ENCODE measurements at places on chromosomes 13 and 19.

- no peak overlapping the region for H3K27ac ChIP-seq
- H3K27me3 ChIP-seq, result no peaks in the 10 kb centered on the region
- H3K4me1 ChIP-seq, result peaks cover 6% of the 10 kb centered on the region
- peaks cover 69% of the 10 kb centered on the region for H3K36me3 ChIP-seq
These were observed 23.5 kb upstream of the SIGLEC11 start for GRCh38 chr19:49984491-49984890.

DNA sequence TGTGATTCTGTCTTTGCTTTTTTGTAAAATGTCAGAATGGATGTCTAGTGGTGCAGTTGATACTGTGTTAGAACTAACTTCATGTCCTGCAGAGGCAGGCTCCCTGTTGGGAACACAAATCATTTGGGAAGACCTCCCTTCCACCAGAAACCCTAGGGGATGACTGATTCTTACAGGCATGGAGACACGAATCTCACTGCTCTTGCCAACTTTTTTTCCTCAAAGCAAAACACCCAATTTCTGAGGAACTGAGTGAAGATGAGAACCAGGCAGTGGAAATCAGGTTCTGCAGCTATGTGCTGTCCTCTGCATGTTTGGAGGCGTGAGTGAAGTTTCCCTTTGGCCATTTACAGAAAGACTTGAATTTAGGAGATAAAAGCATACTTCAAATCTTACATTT lies 87.5 kb upstream of the CSNK1A1L start:
- no peaks in the 10 kb centered on the region for H3K4me1 ChIP-seq
- H3K4me3 ChIP-seq, result no peak overlapping the region
- no peaks in the 10 kb centered on the region for H3K27me3 ChIP-seq
- H3K36me3 ChIP-seq, result no peaks in the 10 kb centered on the region
- DNase-seq, result no peak
- H3K27ac ChIP-seq, result no peak overlapping the region

GRCh38 chr19:19749908-19750841 lies 17.3 kb upstream of the ZNF14 start:
- peak overlapping the region; percentile 6 for H3K4me3 ChIP-seq
- H3K4me1 ChIP-seq, result peaks cover 2% of the 10 kb centered on the region
- DNase-seq, result no peak
- peaks cover 3% of the 10 kb centered on the region for H3K36me3 ChIP-seq
- no peak overlapping the region for H3K27ac ChIP-seq

- H3K36me3 ChIP-seq, result peaks cover 3% of the 10 kb centered on the region
- no peak for DNase-seq
- H3K4me3 ChIP-seq, result no peak overlapping the region
These were observed 52.8 kb downstream of the TNFRSF19 start for GRCh38 chr13:23622985-23623384.

- no peak for DNase-seq
- H3K27me3 ChIP-seq, result peaks cover 17% of the 10 kb centered on the region
- H3K36me3 ChIP-seq, result no peaks in the 10 kb centered on the region
These were observed 177.5 kb downstream of the SLC7A1 start for GRCh38 chr13:29418026-29418425.

DNA sequence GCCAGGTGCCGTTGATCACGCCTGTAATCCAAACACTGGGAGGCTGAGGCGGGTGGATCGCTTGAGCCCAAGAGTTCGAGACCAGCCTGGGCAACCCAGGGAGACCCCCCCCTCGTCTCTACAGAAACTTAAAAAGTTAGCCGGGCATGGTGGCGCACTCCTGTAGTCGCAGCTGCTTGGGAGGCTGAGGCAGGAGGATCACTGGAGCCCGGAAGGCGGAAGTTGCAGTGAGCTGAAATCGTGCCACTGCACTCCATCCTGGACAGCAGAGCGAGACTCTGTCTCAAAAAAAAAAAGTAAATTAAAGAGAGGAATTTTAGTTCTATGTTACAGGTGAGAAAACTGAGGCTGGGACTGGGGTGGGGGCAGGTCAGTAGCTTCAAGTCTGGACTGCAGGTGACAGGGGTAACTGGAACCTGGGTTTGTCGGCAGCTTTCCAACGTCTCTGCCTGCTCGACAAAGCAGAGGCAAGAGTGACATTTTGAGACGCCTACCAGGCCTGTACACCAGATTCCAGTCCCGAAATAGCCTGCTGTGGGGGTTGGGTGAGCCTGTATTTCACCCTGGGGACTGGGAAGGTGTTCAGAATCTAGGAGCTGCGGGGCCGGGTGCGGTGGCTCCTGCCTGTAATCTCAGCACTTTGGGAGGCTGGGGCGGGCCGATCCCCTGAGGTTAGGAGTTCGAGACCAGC lies 1.2 kb downstream of the SELENOW start:
- peak overlapping the region; percentile 96 for H3K4me3 ChIP-seq
- H3K36me3 ChIP-seq, result peaks cover 37% of the 10 kb centered on the region
- H3K27ac ChIP-seq, result no peak overlapping the region
- H3K4me1 ChIP-seq, result peaks cover 24% of the 10 kb centered on the region

GRCh38 chr19:56995303-56995702 lies 124.5 kb upstream of the USP29 start:
- DNase-seq, result no peak
- H3K4me1 ChIP-seq, result no peaks in the 10 kb centered on the region
- no peaks in the 10 kb centered on the region for H3K36me3 ChIP-seq
- H3K27me3 ChIP-seq, result no peaks in the 10 kb centered on the region

DNA sequence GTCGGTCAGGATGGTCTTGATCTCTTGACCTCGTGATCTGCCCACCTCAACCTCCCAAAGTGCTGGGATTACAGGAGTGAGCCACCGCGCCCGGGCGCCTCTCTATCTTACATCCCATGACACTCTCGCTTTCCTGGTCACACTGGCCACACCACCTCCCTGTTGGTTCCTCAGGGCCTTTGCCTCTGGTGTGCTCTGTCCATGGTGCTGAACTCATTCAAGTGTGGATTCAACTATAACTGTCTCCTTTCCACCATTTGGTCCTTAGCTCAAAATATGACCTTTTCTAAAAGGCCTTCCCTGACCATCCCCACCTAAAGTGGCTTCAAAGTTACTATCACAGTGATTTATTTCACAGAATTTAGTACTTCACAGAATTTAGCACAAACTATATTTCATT lies 3.7 kb upstream of the SMIM17 start:
- peak; percentile 5 for DNase-seq
- H3K4me1 ChIP-seq, result peaks cover 2% of the 10 kb centered on the region
- H3K27ac ChIP-seq, result no peak overlapping the region
- H3K4me3 ChIP-seq, result no peak overlapping the region

- no peak for DNase-seq
- no peaks in the 10 kb centered on the region for H3K4me1 ChIP-seq
- H3K27ac ChIP-seq, result no peak overlapping the region
- no peaks in the 10 kb centered on the region for H3K27me3 ChIP-seq
- H3K4me3 ChIP-seq, result no peak overlapping the region
These were observed 146.7 kb upstream of the SPACA7 start for GRCh38 chr13:112229445-112229844.

DNA sequence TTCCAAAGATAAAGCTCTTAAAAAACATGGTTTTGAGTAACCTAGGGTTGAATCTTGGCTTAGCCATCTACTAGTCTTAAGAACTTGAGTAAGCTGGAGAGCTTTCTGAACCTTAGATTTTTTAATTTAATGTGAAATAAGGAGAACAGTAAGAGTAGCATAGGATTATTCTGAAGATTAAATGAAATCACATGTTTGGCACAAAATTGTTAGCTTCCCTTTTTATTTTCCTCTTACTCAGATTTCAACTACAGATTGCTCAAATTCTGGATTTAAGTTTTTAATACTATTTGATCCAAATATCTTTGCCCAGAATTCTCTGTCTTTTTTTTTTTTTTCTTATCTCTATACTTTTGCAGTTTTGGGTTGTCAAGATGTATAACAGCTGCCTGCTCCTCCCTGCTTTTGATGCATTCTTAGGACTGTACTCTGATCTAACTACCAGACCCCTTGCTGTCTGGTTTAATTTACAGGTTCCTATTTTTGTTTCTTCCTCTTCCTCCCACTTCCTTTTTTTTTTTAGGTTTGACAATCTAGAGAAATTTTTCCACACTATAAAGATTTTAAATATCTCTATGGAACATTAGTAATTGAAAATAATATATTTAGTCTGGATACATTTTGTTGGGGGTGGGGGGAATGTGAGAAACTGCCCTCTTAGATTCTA lies 12.3 kb downstream of the POMP start:
- peaks cover 39% of the 10 kb centered on the region for H3K36me3 ChIP-seq
- H3K27ac ChIP-seq, result no peak overlapping the region
- H3K4me1 ChIP-seq, result no peaks in the 10 kb centered on the region
- H3K27me3 ChIP-seq, result no peaks in the 10 kb centered on the region

DNA sequence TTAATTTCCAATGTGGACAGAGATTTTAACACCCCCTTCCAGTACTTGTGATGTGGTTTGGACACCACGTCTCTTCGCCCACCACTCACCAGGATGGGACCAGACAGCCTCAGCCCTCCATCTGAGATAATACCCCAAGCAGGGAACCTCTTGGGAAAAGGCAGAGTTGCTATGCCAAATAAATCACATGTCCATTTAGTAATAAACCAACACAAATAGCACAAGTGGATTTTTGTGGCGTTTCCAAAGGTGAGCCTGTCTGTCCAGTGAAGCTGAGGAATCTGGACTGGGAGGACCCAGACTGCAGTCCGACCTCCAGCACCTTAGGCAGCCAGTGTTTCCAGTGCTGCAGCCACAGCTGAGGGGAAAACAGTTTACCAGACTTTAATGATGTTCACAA lies 34.1 kb upstream of the GAS6 start:
- peak overlapping the region; percentile 97 for H3K27ac ChIP-seq
- H3K4me1 ChIP-seq, result peaks cover 16% of the 10 kb centered on the region
- DNase-seq, result no peak
- no peak overlapping the region for H3K4me3 ChIP-seq
- H3K36me3 ChIP-seq, result no peaks in the 10 kb centered on the region
- H3K27me3 ChIP-seq, result no peaks in the 10 kb centered on the region

DNA sequence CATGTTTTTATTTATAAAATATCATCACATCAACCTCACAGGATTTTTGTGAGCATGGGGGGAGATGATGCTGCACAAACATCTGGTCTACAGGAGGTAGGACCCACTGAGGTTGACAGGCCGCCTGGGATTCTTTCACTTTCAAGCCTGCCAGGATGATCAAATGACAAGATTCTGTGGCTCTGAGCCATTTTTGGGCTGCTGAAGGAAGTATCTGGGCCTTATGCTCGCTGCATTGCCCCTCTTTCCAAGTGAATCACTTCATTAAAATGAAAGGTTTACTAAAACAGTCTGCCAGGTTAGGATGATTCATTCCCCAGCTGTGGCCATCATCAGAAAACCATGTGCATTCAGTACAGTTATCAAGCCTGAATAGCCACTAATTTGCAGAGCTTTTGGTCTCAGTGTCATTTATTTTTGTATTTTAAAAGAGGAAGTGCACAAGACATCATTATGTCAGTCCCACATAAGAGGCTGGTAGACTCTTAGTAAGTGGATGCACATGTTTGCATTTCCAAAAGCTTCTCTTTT lies 34.4 kb downstream of the STARD13 start:
- DNase-seq, result peak; percentile 88
- peaks cover 2% of the 10 kb centered on the region for H3K36me3 ChIP-seq
- peak overlapping the region; percentile 14 for H3K4me3 ChIP-seq
- H3K27ac ChIP-seq, result peak overlapping the region; percentile 96

DNA sequence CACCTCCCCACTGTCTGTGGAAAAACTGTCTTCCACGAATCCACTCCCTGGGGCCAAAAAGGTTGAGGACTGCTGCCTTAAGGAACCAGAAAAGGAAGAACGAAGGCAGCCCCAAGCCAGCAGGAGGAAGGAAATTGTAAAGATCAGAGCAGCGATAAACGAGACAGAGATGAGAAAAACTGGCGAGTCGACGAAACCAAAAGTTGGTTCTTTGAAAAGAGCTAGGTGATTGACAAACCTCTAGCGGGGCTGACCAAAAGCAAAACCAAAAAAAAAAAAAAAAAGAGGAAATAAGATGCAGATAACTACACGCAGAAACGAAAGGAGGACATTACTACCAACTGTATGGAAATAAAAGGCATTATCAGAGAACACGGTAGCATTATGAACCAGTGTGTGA lies 76.9 kb downstream of the GADD45B start:
- DNase-seq, result peak; percentile 65
- peaks cover 21% of the 10 kb centered on the region for H3K4me1 ChIP-seq
- H3K36me3 ChIP-seq, result no peaks in the 10 kb centered on the region
- H3K27me3 ChIP-seq, result peaks cover 5% of the 10 kb centered on the region

All from mesenchymal stem cell (in vitro differentiated cells and primary cell).